Hepatic stellate cell (primary cell): ENCODE measurements at places on chromosomes 3 and 15.

DNA sequence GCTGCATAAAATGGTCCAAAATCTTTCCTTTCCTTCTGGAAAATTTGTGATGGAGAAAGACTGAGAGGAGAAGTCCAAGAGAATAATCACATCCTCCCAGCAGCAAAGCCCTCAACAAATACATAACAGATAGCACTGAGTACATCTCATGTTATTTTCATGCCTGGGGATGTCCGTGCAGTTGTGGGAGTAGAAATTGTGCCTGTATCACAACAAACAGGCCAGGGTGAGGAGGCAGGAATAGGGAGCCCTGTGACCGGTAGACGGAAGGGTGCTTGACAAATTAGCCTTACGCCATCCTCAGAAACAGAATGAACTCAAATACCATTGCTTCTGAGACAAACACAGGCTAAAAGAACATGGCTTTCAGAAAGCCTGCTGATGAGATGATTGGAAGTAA lies 333.2 kb upstream of the UMPS start:
- no peak for DNase-seq

GRCh38 chr3:169138849-169139420 lies 524.6 kb downstream of the MECOM start:
- DNase-seq, result no peak

DNA sequence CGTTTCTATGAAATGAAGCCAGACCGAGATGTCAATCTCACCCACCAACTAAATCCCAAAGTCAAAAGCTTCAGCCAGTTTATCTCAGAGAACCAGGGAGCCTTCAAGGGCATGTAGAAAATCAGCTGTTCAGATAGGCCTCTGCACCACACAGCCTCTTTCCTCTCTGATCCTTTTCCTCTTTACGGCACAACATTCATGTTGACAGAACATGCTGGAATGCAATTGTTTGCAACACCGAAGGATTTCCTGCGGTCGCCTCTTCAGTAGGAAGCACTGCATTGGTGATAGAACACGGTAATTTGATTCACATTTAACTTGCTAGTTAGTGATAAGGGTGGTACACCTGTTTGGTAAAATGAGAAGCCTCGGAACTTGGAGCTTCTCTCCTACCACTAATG lies 41.9 kb upstream of the TRA2B start:
- DNase-seq, result no peak

- no peak for DNase-seq
Observed at GRCh38 chr3:170524073-170524472, 61.8 kb downstream of the SLC7A14 start.

GRCh38 chr3:17686613-17687012 lies 55.8 kb downstream of the TBC1D5 start:
- DNase-seq, result no peak

- no peak for DNase-seq
Observed at GRCh38 chr3:44424758-44425157, 52.7 kb downstream of the ZNF445 start.

GRCh38 chr3:171649267-171649666 lies 161.0 kb downstream of the PLD1 start:
- DNase-seq, result no peak

GRCh38 chr15:96381463-96381862 lies 51.0 kb downstream of the NR2F2 start:
- no peak for DNase-seq

DNA sequence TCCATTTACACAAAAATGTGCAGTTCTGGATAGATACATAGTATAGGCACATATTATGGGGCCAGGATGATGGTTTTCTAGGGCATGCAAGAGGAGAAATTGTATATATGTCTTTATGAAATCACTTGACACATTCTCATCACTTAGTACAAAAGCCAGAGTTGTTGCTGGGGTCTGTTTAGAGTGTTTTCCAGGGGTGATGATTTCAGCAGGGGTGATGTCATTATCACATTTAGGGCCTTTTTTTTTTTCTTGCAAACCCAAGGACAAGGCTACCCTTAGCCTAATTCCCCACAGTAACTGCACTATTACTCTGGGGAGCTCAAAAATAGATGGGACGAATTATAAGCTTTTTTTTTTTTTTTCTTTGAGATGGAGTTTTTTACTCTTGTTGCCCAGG lies 3.6 kb downstream of the ZNF589 start:
- no peak for DNase-seq

- DNase-seq, result no peak
Observed at GRCh38 chr15:88574655-88575054, 28.2 kb upstream of the DET1 start.

- no peak for DNase-seq
Observed at GRCh38 chr3:153974614-153975013, 146.6 kb upstream of the ARHGEF26 start.

GRCh38 chr3:47716656-47717055 lies 65.0 kb downstream of the SMARCC1 start:
- no peak for DNase-seq

DNA sequence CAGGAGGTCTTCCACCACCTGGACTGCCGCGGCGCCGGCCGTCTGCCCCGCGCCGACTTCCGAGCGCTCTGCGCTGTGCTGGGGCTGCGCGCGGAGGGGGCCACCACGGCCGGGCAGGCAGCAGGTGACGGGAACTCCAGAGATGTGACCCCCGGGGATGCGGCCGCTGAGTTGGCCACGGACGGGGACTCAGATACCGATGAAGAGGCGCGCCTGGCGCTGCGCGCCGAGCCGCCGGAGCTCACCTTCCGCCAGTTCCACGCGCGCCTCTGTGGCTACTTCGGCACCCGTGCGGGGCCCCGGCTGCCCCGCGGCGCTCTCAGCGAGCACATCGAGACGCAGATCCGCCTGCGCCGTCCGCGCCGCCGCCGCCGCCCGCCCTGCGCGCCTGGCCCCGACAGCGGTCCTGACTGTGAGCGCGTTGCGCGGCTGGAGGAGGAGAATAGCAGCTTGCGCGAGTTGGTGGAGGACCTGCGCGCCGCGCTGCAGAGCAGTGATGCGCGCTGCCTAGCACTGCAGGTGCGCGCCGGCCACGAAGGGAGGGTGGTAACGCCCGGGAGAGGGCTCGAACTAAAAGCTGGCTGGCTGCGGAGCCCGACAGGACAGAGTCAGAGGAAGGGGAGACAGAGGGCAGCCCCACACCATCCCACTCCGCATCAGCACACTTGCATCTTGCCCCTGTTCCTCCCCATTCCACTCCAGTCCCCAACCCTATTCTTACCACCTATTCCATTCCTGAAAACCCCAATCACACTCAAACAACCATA lies 885 bp downstream of the EFCC1 start:
- DNase-seq, result no peak

DNA sequence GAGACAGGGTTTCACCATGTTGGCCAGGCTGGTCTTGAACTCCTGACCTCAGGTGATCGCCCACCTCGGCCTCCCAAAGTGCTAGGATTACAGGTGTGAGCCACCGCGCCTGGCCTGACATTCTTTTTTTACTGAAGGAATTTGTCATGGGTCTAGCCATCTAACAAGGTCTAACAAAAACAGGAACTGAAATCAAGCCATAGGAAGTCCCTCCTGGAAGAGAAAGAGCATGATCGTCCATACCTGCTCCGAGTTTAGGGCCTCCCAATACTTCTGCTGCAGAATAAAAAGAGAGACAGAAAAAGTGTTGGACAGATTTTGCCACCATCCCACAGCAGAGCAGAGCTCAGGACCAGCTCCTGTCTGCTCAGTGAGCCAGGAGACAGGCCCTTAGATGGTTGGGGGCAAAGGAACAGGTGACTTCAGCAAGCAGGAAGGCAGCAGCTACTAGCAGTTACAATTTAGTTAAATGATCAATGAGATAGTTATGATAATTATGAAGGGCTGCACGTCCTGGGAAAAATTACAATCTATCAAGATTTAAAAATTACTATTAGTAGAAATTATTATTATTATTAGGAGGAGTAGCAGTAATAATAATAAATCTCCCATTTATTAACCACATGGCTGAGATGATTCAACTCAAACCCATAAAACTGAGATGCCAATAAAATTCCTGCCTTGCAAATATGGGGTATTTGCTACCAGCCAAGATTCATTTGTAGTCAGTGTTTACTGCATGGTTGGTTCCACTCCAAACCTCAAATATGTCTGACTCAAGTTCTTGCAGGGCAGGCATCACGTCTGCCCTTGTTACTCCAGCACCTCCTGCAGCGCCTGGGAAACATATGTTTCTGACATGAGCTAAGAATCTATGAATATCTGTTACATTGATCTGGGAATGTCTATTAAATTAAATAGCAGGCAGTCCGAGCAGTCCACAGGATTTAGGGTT lies 40.1 kb downstream of the TMEM44 start:
- DNase-seq, result peak; percentile 95

GRCh38 chr3:122635789-122636188 lies 44.9 kb upstream of the PARP14 start:
- DNase-seq, result peak; percentile 15

DNA sequence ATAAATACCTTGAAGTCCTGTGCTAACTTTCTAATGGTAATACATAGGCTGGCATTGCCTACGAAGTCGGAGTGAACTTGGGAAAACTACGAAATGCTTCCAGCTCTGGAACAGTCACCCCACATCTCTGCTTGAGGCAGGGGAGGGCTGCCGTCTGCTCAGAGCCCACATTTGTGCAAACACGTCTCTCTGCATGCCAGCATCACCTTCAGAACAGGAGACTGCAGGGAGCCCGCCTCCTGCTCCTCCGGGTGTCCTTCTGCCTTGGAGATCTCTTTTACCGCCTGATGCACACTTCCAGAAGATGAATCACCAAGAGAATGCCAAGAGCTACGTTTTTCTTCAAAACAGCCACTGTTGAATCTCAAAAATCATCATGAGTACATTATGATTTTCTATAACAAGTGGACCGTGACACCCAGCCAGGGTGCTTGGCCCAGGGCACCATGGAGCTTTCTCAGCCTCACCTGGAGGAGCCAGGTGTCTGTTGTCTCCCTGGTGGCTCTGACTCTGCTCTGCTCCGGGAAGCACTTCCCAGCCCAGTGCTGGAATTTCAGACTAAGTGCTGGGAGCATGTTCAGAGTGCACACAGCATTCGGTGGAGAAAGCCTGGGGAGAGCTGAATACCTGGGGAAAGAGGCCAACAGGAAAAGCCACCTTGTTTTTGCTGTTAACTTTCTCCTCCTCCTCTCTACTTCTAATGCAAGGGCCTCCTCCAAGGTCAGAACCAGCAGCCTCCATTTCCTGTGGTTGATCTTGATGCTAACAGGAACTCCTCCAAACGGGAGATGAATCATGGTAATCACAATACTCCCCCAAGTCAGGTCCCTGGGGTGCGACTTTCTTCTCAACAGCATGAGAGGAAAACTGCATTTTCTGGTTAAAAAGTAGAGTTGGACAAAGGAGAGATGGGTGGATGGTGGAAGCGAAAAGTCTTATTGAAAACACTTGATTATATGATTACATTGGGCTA lies 467.7 kb downstream of the GABRG3 start:
- no peak for DNase-seq

DNA sequence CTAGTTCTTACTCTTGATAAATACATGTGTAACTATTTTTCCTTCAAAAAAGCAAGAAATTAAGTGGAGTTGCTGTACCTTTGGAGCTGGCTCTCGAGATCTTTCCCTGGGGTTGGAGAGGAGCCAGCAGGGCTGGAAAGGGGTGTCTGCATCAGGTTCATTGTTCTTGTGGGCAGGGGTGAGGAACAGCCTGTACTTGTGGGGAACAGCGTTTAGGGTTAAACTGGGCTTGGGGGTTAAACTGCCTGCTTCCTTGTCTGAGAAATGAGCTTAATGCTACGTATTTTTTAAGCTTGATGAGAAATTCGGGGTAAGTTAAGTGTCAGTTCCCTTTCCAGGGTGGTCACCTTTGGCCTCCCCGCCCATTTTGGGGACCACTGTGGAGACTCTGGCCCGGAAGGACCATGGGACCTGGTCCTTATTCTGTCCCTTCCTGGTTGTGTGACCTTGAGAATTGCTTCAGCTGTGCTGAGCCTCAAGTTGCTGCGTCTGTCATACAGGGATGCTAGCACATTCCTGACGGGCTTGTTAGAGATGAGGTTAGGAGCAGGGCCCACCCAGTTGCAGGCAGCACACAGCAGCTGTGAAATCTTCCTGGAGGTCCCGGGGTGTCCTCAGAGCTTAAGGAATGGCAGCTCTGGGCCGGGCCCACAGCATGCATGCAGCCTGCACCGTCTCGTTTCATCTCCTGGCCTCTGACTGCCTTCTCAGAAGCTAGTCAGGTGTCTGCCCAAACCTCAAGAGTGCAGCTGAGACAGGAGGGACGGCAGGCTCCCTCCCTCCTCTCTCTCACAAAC lies 11.6 kb downstream of the H1-8 start:
- no peak for DNase-seq
